ENCODE measurements at places on chromosomes 6 and 20. TPM values are rescaled to one million over a fixed set of nuclear protein-coding genes. Genes with fewer than 3 reads are reported as not detected.

GRCh38 chr20:58235010-58235409 is 6.6 kb upstream of the ANKRD60 start:
- DNase-seq, result no peak

GRCh38 chr6:15416932-15417509 is 171.2 kb downstream of the JARID2 start:
- DNase-seq, result no peak

Gene SALL4
- polyA plus RNA-seq, result 14.7 TPM

Gene SOX18
- polyA plus RNA-seq, result 8.0 TPM

Gene AIF1
- 77.7 TPM for polyA plus RNA-seq

GRCh38 chr6:41439524-41440418 is 104.4 kb downstream of the NCR2 start:
- no peak for DNase-seq
